ENCODE measurements at places on chromosomes 1 and 21.
A peak's percentile ranks its signal among the peaks of the same experiment; 100 is the strongest.

DNA sequence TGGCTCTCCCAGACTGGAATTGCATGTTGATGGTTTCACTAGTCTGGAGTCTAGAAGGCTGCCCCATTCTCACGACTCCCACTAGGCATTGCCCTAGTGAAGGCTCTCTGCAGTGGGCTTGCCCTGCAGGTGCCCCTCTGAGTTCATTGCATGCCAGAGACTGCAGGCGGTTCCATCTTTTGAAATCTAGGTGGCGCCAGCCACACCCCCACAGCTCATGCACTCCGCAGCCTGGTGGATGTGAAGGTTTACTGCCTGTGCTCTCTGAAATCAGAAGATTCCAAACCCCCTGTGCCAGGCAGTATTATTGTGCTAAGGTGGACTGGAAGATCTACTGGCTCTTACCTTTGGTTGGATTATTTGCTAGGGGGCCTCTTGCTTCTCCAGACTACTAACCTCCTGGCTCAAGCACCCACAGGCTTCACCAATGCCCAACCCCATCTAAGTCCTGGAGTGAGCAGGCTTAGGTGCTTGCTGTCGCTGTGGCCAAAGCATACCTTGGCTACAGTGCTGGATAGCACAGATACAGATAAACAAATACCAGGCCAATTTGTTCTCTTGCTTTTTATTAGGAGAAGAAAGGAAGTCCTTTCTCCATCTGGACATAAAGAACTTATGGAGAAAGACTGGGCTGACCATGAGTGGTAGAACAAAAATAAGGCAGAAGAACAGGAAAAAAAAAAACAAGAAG lies 83.5 kb upstream of the SIM2 start:
- DNase-seq: peak; percentile 8

DNA sequence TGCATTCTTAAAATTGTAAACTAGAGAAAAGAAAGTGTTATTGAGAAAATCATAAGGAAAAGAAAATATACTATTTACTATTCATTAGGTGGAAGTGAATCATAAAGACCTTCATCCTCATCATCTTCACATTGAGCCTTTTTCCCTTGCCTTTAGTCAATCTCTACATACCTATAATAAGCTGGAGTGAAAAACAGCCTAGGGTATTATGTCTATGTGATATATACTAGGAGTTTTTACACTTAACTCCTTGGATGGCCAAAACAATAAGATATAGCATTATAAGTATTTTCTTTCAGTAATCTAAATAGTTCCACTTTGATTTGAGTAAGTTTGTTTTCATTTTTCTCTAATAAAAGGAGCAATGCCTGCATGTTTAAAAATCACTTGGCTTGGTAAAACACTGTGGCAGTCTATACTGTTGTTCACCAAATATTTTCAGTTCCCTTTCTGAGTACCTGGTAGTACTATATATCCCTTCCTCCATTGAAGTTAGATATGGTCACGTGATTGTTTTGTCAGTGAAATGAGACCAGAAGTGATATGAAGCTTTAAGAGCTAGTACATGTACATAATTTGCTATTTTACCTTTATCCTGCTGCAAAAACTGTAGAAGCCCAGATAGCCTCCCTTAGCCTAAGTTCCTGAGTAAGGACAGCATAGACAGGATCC lies 78.3 kb downstream of the CLEC20A start:
- peak; percentile 2 for DNase-seq

GRCh38 chr1:238318294-238319110 lies 427.8 kb upstream of the ZP4 start:
- no peak for DNase-seq

DNA sequence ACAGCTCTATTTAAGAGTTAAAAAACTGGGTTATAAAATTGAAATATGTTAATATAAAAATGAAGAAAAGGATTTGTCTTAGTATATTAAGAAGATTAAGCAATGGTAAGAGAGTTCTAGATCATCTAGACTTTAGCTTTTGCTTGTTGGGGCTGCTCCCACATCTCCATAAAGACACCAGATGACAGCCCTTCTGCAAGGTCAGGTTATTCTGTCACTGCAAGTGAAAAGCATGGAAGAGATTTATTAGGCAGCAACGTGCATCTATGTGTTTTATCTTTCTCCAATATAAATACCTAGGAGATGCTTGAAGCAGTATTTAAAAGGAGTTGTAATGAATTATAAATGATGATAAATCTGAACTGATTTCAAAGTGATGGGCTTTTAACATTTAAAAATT lies 1560.4 kb downstream of the AMY1C start:
- no peak for DNase-seq

DNA sequence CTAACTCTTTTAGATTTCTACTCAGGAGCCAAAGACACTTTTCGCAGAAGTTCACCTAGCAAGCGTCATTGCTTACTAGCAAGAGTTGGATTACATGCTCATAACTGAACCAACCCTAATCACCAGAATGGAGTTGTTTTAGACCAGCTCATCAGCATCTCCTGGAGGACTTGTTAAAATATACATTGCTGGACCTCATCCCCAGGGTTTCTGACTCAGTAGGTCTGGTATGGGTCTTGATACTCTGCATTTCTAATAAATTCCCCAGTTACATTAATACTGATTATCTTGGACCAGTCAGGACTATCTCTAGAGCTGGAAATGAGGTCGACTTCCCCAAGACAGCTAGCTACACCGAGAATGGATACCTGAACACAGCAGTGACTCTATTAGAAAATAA lies 9.7 kb upstream of the PRDX6 start:
- peak; percentile 36 for DNase-seq

DNA sequence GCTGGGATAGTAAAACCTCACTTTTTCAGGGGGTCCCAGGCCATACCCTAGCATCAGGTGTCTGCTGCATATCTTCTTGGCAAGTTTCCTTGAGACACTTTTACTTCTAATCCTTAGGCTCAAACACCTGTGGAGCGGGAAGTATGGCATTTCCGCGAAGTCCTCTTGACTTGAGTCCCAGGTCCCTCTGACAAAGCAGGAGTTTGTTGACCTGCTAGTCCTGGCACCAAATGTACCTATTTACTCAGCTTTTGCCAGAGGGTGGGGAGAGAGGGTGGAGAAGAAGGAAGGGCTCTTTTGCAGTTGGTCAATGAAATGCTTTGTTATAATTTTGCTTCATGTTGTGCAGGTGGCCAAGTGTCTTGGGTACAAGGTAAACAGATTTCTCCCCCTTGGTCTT lies 59.7 kb downstream of the CLIC6 start:
- no peak for DNase-seq

- DNase-seq: peak; percentile 13
Measured at GRCh38 chr21:15552914-15553494, 176.8 kb upstream of the USP25 start.

DNA sequence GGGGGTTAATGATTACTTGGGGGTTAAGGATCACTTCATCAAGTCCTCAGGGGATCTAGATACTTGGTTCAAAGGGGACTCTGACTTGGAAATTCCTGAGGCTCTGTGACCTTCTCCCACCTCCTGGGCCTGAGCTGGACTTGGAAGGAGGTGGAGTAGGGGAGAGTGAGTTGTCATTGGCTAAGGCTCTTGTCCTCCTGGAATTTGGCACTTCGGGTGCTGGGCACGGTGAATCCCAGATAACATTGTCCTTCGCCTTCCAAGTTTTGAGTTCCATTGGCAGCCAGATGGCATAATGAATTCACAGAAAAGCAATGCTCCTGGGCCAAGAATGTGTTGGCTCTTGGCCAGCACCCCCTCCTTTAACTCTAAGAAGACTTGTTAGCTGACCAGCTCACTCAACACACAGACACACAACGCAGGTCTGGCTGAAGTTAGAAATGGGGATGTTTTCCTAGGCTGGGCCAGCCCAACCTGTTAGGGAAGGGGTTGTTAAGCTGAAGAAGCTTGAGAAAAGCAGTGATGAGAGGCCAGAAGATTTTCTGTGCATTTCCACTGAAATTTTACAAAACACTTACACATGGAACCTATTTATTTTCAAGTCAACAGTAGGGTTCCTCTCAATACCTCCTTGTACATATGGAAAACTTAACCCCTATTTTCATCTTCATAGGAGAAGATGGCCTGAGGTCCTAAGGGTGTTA lies 29.7 kb downstream of the SLC26A9 start:
- peak; percentile 52 for DNase-seq

DNA sequence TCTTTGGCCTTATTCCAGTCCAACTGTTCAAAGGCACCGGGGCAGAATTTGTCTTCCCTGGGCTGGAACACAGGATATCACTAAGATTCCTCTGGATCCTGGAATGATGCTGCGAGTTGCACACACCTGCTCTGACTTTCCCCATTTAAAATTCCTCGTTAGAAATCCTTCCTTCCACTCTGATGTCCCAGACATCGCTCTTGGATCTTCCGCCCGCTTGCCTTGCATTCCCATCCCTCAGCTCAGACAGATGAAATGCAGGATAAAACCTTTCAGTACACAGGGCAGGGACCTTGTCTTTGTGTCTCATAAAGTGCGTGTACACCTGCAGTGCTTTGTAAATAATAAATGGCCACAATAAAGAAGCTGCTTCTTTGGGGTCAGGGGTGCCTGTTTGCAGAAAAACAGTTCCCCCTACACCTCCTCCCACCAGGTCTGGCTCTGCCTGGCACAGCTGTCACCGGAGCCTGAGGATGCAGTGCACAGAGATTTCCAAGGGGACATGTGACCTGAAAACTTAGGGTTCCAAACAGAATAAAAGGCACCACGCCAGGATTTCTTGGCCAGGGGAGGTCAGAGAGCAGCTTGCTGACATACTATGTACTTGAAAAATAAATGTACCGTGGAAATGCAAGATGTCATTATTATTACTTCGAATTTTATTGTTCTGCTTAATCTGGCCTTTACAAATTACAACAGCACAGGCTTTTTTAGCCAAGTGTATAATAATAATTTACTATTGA lies 62.9 kb upstream of the SYT6 start:
- no peak for DNase-seq

DNA sequence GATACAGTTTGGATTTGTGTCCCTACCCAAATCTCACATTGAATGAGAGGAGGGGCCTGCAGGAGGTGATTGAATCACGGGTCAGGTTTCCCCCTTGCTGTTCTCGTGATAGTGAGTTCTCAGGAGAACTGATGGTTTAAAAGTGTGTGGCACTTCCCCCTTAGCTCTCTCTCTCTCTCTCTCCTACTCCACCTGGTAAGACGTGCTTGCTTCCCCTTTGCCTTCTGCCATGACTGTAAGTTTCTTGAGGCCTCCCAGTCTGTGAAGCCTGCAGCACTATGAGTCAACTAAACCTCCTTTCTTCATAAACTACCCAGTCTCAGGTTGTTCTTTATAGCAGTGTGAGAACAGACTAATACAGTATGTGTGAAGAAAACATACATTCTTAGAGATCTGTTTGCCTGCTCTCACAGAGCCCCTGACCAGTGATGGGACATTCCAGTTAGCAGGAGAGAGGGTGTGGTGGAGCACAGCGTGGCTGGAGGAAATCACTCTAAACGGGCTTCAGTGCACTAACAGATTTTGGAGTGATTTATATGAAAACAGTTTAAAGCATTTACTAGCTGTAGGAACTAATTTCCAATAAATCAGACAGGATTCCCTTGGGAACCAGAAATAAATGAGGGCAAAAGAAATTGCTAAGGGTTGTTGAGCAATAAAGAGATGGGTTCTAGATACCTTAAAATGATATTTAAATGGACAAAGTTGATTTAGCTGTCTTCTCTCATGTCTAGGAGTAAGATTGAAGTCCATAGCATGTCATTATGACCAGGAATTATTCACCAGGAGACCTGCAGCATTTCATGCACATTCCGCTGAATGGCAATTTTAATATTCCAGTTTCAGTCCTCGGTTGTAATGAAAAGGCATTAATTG lies 411.0 kb downstream of the CAMTA1 start:
- DNase-seq: no peak

- DNase-seq: no peak
Measured at GRCh38 chr1:226497276-226497833, 51.2 kb upstream of the STUM start.

DNA sequence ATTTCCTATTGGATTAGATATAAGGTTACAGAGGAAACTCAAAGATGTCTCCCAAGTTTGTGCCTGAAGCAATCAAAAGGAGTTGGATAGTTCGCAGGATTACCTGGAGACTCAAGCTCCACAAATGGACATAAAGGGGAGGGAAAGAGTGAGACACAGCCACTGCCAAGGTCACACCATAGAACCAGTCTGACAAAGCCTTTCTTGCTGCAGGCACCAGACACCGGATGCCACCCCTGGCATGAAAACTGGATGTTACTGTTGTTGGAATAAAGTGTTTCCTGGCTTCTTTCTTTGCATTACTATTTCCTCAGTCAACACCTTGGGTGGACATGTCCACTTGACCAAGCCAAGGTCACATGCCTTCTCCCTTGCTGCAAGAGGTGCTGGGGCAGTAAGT lies 70.6 kb downstream of the SNRPE start:
- DNase-seq: no peak

DNA sequence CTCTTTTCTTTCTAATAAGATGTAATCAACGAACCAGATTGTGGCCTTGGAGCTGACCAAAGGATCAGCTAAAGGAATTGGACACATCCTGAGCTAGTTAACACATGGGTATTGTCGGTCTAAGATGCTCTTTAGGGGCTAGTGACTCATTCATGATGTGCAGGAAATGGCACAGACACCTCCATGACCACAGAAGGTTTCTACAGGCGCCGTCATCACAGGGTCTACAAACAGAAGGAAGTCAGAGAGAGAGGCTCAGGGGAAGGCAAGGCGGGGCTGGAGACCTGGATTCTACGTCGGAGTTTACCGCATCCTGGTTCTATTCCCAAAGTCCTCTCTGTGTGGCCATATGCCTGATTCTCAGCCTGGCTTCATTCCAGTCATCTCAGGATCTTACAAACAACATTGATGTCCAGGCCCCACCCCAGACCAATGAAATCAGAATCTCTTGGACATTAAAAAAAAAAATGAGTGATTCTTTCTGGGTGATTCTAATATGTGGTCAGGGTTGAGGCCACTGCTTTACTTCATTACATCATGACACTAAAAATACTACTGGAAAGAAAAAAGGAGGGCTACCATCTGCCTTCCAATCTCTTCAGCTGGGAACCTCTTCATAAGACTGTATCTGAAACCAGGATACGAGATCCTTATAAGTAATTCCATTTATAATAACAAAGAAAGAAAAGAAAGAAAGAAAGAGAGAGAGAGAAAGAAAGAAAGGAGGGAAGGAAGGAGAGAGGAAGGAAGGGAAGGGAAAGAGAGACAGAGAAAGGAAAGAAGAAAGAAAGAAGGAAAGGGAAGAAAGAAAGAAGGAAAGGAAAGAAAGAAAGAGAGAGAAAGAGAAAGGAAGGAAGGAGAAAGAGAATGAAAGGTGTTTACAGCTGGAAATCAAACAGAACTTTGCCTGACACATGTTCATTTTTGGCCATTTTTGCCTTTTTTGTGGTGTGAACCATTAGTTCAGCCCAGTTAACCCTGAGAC lies 11.6 kb upstream of the KCNJ15 start:
- DNase-seq: peak; percentile 97

- DNase-seq: no peak
Measured at GRCh38 chr1:163439471-163439870, 117.7 kb downstream of the NUF2 start.

- no peak for DNase-seq
Measured at GRCh38 chr21:23162198-23162946, 2164.2 kb downstream of the NCAM2 start.

- no peak for DNase-seq
Measured at GRCh38 chr1:118991448-118991847, 3.3 kb upstream of the TBX15 start.

- DNase-seq: no peak
Measured at GRCh38 chr1:222247081-222247480, 300.8 kb downstream of the HHIPL2 start.
